ENCODE measurements at places on chromosomes 3 and 15.

GRCh38 chr15:63252292-63252691 is 25.1 kb upstream of the APH1B start:
- DNase-seq = no peak

DNA sequence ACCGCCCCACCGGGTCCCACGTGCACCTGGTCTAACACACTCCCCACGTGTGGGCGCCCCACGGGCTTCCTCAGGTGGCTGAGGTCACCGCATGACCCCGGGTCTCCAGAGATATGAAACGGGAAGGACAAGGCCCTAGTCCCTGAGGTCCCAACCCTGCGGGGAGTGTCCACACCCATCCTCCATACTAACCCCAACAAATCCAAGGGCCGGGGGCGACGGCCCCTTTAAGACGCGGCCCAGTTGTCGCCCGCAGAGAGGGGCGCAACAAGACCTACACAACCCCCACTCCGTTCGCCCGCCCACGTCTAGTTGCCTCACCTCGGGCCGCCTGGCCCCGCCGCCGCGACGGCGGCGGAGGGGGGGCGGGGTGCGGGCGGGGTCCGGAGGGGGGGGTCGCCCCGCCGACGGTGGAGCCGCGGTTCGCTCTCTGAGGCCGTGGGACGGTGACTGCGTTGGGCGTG is 396 bp downstream of the INO80 start:
- no peak for DNase-seq

DNA sequence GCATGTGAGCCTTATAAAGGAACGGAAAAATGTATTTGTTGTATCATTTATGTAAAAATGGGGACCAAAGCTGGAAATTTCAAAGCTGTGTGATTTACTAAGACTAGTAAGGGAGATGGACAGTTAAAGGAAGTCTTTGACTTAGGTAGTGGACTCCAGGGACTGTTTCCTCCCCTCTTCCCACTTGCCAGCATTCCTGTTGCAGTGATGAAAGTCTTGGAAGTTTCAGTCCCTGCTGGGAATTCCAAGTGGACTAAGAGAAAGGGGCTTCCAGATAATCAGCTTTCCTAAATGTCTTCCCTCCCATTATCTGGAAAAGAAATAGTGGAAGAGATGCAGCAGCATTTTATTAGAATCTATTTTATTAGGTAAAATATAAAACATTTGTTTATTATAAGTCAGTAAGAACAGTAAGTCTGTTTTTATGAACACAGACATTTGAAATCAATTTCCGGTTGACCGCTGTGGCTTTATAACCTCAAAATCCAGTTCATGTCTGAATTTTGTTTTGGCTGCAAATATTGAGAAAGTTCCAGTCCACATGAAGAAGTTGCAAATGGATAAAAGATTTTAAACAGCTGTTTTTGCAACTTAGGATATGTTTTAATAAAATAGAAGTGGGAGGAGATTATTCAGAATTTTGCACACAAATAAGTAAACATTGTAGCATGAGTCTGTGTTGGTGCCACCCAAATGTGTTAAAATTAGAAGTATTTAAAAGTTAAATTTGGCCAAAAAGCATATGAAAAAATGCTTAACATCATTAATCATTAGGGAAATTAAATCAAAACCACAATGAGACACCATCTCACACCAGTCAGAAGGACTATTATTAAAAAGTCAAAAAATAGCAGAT is 141.8 kb downstream of the IL20RB start:
- DNase-seq = no peak

GRCh38 chr3:159787794-159788205 is 200.8 kb upstream of the IL12A start:
- DNase-seq = no peak

DNA sequence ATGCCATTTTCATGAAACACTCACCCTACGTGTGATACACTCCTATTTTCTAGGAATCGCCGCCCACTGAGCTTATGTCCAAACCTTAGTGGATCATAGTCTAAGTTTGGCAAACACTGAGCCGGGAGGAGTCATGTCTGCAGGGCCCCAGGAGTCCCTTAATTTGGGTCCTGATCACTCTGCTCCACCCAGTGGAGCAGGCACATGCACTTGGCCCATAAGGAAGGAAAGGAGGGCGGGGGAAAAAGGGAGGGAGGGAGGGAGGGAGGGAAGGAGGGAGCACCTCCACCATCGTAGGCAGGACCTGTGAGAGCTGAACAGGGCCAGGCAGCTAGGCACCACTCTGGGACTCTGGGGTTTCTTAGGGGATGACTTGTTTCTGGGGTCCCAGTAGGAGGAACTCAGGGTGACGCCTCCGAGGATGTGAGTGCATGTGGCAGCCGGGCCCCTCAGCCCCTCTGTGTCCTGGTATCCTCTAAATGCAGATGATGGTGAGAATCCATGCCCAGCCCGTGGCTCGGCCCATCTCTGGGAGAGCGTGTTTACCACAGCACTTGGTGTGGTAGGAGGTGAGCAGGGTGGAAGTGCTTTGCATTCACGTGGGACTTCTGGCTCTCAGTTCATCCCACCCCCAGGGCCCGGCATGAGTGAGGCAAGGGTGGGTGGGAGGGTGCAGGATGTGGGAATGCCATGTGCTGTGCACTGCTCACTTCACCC is 109.4 kb downstream of the KLF13 start:
- DNase-seq = no peak

GRCh38 chr15:29278436-29279105 is 8.9 kb upstream of the NSMCE3 start:
- no peak for DNase-seq

DNA sequence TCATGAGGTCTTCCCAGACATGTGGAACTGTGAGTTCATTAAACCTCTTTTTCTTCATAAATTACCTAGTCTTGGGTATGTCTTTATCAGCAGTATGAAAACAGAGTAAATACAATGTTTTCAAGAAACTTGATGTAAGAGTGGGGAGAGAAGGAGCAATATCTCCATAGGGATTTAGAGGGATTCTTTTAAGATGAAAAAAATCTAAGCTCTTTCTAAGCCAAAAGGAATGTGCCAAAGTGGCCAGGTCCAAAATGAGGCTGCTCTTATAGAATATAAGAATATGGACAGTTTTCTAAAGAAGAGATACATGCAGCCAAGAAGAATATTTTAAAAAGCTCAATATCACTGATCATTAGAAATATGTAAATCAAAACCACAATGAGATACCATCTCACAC is 23.9 kb upstream of the RYK start:
- no peak for DNase-seq

- DNase-seq = no peak
Measured at GRCh38 chr15:38325648-38325990, 73.0 kb downstream of the SPRED1 start.

- DNase-seq = no peak
Measured at GRCh38 chr15:95425859-95426258, 904.6 kb upstream of the NR2F2 start.

DNA sequence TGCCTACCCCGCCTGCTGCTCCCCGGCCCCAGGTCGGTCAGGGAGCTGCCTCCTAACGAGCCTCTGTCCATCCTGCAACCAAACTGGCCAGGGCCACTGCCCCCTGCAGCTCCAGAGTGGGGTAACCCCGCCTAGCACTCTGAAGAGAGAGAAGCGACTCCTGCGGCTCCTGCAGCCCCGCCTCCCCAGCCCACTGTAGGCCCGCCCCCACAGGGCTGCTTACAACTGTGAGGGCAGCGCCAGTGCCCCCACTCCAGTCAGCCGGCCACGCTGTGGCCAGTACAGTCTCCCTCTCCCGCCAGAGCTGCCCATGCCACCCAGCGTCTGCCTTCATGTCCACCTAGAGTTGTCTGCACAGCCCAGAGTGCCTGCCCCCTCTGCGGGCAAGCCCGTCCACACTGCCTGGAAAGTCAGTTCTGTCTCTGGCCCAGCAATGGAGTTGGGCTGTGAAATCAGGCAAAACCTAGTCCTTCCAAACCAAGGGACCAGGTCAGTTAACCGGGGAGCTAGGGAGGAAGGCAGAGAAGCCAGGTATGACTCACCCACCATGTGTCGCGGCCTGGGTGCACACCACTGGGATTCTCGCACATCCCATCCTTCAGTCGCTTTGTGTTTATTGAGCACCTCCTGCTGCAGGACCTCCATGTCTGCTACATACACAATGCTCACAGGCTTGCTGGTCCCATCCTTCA is 2.4 kb downstream of the UCN2 start:
- peak; percentile 68 for DNase-seq

- DNase-seq = no peak
Measured at GRCh38 chr3:162973428-162973917, 1476.9 kb downstream of the OTOL1 start.

Data from right forelimb (tissue), 1 donor.